ENCODE measurements at places on chromosomes 16 and 17. TPM values are rescaled to one million over a fixed set of nuclear protein-coding genes. Genes with fewer than 3 reads are reported as not detected.

DNA sequence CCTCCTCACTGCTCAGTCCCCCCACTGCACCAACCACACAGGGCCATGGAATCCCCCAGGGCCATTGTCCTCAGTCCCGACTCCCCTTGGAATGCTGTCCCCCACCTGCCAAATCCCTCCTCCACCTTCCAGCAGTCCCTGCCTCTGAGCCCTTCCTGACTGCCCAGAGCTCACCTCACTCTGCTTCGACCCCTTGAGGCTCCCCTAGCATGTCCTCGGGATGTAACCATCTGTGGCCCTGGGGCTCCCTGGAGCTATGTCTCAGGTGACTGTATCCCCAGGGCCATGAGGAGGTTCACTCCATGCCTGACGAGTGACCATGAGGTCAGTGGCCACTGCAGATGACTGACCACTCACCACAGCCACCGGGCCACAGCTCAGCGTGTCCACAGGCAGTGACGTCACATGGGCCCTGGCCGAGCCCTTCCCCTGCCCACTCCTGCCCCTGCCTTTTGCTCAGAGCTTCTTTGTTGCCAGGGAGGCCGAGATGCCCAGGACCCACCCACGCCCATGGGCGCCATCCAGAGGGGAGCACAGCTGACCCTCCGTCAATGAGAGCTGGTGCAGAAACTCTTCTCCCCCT lies 7.7 kb upstream of the PIEZO1 start:
- no peak for DNase-seq

DNA sequence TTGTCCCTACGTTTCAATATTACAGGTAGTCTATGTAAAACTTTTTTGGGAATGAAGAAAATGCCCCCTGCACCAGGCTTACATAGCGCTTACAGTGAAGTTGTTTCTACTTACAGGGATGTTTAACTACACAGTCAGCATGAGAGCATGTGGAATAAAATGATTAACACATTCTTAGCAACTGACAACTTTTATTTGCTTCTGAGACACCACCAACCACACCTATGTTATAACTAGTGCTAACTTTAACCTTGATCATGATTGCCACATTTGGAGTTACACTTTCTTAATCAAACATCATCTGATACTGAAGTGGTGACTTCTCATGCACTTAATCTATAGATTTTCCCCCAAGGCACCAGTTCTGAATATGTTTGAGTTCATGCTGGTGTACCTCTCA lies 20.3 kb upstream of the ZNF267 start:
- no peak for DNase-seq

GRCh38 chr17:41625602-41626001 lies 1.2 kb upstream of the KRT17 start:
- DNase-seq = no peak

DNA sequence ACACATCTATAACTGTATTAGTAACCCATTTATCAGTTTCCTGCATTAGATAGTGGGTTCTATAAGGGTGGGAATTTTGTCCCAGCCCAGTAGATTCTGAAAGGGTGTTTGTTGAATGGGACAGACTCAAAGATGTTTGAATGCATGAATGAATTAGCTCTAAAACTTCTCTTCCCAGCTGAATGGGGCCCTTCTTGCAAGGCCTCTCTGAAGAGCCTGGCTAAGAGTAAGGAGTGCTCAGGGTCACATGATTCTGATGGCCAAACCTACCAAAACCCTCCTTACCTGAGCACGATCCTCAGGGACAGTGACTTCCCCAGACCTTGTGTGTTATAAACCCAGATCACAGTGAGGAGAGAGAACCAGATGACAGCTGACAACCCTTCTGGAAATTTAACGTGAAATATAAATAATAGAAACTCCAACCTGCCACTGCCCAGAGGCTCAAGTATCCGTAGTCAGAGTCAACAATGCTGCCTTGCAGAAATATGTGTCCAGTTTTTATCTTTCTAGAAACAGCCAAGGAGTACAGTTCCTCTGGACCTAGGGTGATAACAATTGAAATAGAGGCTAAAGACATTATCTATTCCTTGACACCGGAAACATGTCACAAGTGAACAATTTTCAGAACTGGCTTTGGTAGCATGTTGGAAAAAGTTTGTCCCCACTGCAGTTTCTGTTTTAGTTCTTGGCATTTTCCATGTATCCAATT lies 268.9 kb upstream of the MAF start:
- no peak for DNase-seq

GRCh38 chr16:89096768-89097391 lies 3.2 kb downstream of the ACSF3 start:
- DNase-seq = no peak

DNA sequence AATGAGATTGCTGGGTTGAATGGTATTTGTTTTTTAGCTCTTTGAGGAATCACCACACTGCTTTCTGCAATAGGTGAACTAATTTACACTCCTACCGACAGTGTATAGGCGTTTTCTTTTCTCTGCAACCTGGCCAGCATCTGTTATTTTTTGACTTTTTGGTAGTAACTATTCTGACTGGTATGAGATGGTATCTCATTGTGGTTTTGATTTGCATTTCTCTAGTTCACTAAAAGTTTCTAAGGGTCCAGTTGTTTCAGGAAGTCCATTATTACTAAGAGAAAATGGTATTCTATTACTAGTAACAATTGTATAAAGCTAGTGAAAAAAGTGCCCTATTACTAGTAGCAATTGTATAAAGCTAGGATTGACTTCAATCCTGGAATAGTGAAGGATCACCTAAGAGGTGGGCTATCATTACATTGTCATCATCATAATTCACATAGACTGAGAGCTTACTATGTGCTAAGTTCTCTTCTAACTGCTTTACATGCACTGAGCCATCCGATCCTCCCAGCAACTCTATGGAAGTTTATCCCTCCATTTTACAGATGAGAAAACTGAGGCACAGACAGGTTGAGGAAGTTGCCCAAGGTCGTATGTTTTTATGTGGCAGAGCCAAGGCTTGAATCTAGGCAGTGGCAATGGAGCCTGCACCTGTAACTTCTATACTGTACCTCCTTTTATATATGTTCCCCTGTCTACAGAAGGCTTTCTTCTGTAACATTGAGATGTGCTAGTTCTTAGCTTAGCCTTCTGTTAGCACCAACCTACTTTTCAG lies 13.4 kb upstream of the SMIM36 start:
- no peak for DNase-seq

DNA sequence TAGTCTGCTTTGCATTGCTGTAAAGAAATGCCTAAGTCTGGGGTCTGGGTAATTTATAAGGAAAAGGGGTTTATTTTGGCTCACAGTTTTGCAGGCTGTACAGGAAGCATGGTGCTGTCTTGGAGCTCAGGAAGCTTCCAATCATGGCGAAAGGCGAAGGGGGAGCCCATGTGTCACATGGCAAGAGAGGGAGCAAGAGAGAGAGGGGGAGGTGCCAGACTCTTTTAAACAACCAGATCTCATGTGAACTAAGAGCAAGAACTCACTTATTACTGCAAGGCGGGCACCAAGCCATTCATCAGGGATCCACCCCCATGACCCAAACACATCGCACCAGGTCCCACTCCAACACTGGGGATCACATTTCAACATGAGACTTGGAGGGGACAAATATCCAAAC lies 148.2 kb upstream of the HS3ST2 start:
- peak; percentile 6 for DNase-seq

GRCh38 chr17:77853191-77853977 lies 105.1 kb upstream of the TNRC6C start:
- no peak for DNase-seq

- no peak for DNase-seq
Measured at GRCh38 chr17:77543801-77544200, 403.0 kb downstream of the SEC14L1 start.

- DNase-seq = no peak
Measured at GRCh38 chr17:17725752-17726457, 44.6 kb downstream of the RAI1 start.

DNA sequence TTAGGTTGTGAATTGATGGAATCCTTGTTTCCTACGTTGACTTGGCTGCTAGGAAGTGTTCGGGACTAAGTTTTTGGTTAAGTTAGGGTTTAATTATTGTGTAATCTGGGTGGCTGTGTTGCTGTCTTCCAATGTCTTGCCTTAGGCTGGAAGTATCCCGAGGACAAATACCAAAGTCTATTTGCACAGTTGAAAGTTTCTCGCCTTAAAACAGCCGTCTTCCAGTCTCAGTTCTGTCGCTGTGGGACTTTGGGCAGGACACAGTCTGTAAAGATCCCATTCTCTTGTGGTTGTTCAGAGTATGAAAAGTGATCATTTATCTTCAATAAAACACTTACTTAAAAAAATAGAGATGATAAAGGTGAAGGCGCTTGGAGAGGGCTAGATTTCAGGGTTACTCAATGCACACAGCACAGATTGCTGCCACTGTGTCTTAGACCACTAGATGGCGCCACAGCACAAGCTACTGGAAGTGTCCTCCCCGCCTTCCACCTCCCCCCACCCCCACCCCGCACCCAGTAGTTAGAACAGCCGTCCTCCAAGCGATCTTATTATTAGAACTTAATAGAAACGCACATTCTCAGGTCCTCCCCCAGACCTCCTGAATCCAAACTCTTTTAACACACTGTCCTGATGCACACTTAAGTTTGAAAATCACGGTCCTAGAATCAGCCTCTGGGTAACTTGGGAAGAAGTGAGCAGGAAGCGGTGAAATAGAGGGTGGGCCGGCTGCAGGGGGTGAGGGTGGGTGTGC lies 45.8 kb downstream of the AKAP1 start:
- DNase-seq = peak; percentile 76

Gene APPBP2
- 61.3 TPM for total RNA-seq

Gene FBXO39
- not detected for total RNA-seq

Gene SLC13A2
- total RNA-seq = 0.29 TPM

Gene MYH1
- not detected for total RNA-seq

Gene KRT24
- total RNA-seq = not detected

Gene PRRT2
- total RNA-seq = 2.4 TPM

Gene ABCC3
- total RNA-seq = 2.3 TPM

Gene TNRC6C
- 37.4 TPM for total RNA-seq

Gene PIK3R5
- total RNA-seq = 0.50 TPM

Gene MYH2
- total RNA-seq = not detected

Gene SLC52A1
- not detected for total RNA-seq

Gene FLOT2
- total RNA-seq = 125 TPM
